ENCODE measurements at places on chromosomes 13 and 19.
A peak's percentile ranks its signal among the peaks of the same experiment; 100 is the strongest.

- no peak for DNase-seq
Measured at GRCh38 chr13:95349267-95349666, 48.0 kb upstream of the ABCC4 start.

- no peak for DNase-seq
Measured at GRCh38 chr19:10061717-10062310, 24.3 kb upstream of the SHFL start.

DNA sequence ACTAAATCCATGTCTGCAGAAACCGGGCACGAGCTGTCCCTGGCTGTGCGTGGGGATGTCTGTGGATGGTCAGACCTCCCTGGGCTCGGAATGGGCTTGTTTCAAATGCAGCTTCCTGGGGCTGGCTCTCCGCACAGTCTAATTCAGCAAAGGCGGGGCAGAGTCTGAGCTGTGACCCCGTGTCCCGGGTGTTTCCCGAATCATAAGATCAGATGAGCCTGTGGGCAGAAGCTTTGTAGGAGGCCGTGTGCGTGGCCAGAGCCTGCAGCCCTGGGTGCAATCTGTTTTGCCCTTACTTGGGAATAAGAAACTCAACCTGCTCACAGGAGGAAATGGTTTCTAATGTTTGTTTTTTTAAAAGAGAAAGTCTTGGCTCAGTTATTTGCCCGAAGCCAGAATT lies 13.9 kb upstream of the GNA11 start:
- no peak for DNase-seq

DNA sequence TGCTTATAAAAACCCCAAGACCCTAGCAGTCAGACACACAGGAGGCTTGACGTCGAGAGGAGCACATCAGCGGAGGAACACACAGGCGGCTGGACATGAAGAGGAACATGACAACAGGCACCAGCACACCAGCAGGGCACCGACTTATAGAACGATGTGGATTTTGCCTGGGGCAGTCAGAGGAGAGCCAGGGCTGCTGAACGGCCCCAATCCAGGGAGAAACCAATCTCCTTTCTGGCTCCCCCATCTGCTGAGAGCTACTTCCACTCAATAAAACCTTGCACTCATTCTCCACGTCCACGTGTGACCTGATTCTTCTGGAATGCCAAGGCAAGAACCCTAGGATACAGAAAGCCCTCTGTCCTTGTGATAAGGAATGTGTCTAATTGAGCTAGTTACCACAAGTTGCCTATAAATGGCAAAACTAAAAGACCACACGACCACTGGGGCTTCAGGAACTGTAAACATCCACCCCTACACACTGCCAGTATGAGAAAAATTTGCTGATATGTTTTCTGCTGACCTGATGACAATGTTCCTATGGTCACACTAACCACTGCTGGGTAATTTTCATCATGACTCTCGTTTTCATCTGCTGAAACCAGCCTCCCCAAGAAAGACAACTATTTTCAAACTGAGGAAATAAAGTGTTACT lies 35.8 kb upstream of the CEACAM21 start:
- no peak for DNase-seq

DNA sequence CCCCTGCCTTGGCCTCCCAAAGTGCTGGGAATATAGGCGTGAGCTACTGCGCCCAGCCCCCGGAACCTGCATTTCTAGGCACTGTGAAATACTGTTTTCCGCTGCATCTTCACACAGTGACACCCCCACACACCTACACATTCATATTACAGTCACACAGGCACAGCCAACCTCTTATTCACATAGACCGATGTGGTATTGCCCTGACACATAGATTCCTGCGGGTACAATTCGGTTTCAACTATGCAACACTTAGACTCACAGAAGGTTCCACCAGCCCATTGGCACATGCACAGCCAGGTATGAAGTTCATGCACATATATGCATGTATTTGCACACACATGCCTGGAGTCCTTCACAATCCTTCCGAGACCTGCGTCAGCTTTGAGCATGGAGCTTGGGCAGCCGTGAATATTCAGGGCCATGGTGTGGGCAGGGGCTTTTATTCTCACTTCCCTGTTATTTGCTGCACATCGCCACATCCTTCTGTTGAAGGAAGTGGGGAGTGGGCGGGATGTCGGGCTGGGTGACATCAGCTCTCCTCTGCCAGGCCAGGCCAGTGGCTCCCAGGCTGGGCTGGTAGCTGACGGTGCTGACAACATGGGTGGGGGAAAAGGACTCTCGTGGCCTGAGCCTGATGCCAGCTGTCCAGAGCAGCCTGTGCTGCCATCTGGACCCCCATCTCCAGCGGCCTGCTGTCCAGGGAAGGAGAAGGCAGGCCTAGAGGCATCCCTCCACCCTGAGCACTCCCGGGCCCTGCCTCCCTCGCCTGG lies 5.4 kb upstream of the CDC37 start:
- DNase-seq, result peak; percentile 83

DNA sequence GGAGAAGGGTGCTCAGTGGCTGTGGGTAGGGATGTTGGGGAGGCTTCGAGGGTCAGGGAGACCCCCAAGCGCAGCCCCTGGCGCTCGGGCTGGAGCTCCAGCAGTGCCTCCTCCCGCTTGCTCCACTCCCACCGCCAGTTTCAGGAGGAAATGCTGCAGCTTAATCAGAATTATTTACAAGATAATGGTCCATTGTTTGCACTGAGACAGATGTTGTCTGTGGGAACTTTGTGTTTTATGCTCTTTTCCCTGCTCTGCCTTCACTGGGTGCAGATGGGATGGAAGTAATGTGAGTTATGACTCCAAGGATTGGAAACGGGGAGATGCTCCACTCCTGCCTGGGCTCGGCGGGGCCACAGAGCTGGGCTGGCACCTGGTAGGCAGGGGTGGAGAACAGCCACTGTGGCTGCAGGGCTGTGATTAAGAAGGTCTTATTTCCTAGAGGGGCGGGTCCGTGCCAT lies 192.4 kb downstream of the ZNF536 start:
- DNase-seq, result no peak

- no peak for DNase-seq
Measured at GRCh38 chr13:76982061-76982460, 9.8 kb upstream of the CLN5 start.

DNA sequence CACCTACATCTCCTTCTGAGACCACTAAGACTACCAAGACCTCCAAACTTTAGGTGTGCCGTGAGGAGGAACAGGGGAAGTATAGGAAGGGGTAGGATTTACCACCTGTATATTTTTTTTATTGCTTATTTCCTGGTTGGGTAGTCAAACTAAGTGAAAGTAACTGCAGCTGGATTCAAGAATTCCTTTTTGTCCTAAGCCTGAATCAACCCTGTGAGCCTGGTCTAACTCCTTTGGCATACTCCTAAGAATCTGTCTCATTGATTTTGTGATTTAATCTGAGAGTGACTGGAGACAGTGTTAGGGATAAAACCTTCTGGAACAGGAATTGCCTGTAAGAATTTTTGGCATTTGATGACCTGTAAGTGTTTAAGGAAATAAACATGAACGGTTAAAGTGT lies 523.5 kb upstream of the MIR17HG start:
- DNase-seq, result no peak

- no peak for DNase-seq
Measured at GRCh38 chr13:46881621-46882020, 15.2 kb downstream of the HTR2A start.

DNA sequence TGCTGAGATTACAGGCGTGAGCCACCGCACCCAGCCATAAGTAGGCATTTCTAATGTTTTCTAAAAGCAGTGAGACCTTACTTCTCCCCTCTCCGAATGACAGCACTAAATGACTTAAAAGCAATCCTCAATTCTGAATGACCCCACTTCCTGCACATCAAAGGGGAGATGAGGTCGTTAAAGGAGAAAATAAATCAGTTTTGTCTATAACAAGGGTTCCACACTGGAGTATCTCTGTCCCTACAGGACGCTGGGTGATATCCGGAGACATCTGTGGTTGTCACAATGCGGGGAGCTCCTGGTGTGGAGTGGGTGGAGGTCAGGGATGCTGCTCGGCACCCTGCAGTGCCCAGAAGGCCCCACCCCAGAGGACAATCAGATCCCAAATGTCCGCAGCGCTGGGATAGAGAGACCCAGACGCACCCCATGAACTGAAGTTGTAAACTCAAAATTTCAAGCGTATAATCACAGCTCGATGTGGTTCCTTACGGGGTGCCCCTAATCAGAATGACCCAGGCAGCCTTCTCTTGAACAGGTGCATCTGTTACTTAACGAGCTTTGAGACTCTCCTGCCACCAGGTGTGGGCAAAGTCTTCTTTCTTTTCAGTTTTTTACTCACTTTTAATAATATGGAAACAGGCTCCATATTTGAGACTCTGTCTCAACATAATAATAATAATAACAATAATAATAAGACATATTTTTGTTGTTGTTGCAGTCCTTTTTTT lies 2.9 kb downstream of the GNG7 start:
- no peak for DNase-seq

GRCh38 chr13:35531526-35531925 lies 55.0 kb upstream of the MAB21L1 start:
- no peak for DNase-seq

- no peak for DNase-seq
Measured at GRCh38 chr13:34155931-34156607, 338.1 kb downstream of the RFC3 start.

DNA sequence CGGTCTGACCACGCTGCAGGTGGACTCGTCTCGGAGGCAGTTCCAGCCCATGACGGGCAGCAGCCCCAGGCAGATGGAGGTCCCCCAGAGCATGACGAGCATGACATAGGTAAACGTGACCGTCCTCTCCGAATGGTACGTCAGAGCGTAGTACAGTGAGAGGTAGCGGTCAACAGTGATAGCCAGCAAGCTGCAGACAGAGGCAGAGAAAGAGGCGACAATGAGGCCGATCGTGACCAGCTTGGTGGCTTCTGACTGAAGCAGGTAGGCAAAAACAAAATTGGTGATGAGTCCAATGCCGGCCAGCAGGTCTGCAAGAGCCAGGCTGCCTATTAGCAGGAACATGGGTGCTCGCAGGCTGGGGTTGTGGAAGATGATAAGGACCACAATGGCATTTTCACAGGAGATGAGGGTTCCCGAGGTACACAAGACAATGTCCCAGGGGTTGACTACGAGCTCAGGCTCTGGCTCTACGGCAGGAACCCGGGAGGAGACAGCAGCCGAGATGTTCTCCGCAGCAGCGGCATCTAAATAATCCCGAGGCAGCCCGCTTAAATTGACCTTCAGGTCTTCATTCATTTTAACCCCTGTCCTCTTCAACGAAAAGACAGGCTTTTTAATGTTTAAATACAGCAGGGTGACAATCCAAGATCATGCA lies 1.2 kb downstream of the GPR12 start:
- DNase-seq, result no peak

DNA sequence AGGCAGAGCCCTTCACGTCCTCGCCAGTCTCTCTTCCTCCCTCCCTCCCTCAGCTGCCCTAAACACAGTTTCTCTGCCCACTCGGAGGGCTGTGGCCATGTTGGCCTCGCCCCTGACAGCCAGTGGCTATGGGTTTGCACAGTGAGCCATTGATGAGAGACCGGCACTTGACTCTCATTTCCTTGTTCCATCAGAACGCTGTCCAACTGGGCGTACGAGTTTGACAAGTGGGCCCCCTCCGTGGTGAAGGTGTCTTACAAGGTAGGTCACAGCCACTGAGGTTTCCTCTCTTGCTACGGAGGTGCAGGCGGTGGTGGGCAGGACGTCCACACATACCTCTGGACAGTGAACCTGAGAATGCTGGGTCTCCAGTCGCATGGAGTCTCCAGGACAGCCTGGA lies 57.9 kb downstream of the SMARCA4 start:
- DNase-seq, result no peak

GRCh38 chr13:20118268-20119140 lies 42.3 kb downstream of the GJA3 start:
- no peak for DNase-seq

GRCh38 chr19:33392341-33393285 lies 19.1 kb downstream of the CEBPG start:
- DNase-seq, result no peak

DNA sequence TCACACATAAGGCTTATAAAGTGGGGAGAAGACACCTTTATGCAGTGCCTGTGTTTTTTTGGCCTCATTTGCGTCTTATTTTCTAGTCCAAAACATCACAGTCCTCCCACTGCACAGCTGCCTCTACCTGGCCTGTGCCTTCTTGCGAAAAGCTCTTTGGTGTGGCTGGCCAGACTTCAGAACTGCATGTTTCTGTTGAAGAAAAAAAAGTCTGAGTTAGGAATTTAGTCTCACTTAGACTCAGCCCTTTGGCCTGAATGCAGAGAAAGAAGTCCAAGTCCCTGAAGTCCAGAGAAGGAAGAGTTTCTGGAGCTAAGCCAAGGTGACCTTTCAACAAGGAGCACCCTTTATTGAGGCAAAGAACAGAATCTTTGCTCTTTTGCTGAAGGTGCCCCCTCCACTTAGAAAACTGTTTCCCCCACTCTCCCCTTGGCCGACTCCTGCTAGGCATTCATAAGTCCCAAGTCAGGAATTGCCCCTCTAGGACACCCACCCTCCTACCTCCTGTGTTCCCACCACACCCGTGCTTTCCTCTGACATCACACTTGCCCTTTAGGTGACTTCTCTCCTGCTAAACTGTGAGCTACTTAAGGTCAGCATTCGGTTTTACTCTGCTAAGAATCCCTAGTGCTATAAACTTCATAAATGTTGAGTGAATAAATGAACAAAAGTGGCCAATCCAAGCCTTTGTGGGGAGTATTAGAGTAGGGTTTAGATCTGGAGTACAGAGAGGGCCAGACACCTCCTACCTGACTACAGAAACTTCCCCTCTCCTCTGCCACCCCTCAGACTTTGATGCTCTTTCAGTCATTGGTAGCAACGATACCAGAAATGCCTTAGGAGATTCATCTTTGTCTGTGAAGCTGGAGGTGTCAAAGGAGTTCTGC lies 226.8 kb downstream of the LACC1 start:
- no peak for DNase-seq

DNA sequence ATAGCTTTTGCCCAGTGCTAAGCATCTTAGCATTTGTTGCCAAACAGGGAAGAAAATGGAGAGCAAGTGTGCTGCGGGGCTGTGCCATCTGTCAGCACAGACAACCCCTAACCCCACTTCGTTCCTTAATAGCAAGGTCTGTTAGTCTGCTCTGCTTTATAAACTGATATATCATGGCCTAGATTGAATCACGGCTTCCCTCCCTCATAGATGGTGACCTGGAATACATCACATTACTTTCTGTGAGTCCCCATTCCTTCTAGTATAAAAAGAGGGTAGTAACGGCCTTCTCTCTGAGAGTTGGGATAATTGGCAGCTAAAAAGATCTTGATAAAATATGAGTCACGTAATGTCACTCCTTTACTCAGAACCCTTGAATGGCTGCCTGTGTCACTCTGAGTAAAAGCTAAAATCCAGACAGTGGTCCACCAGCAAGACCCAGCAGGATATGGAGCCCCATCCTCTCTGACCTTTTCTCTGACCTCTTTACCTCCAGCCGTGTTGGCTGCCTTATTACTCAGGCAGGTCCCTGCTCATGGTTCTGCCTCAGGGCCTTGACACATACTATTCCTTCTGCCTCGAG lies 151.7 kb downstream of the DLEU7 start:
- DNase-seq, result no peak

All from CD14-positive monocyte (primary cell).